ENCODE measurements at places on chromosomes 11 and 22.

GRCh38 chr22:44425694-44426045 lies 72.4 kb downstream of the RTL6 start:
- no peak for DNase-seq

DNA sequence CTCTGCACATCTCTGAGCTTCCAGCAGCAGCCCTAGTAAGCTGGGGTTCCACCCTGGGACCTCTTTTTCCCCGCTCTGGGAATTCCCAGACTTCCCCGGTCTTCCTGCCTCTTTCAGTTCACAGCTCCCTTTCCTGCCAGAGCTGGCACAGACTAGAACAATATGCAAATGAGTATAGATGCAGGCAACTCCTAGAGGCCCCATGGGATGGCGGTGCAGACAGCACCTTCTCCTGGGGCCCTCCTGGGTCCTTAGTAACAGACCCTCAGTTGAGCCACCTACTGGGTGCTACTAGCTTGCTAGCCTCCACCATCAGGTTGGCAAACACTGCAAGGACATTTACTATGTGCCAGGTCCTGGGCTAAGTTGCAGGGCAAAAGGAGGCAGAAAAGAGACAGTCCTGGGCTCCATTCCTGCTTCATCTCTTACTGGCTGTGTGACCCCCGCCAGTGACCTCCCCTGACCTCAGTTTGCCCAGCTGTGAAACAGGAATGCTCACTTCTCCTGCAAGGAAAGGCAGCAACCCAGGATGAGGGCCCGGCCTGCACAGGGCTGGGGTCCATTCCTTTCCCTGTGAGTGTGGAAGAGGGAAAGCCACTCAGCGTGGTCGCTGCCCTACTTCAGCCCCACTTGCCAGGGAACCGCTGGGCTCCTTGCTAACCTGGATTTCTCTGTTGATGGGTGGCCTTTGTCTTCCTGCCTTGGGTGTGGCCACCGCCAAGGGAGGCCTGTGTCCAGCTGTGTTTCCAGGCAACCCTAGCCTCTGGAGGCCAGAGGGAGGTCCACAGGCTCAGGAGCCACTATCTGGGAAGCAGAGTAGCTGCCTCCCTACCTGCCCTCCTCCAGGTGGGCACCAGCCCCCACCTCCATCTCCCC lies 7.3 kb downstream of the RELT start:
- DNase-seq: no peak

- no peak for DNase-seq
Measured at GRCh38 chr11:62127941-62128770, 4.3 kb downstream of the INCENP start.

GRCh38 chr11:47907499-47907898 lies 59.3 kb upstream of the NUP160 start:
- no peak for DNase-seq
